ENCODE measurements at places on chromosomes 7 and 10. TPM values are rescaled to one million over a fixed set of nuclear protein-coding genes. Genes with fewer than 3 reads are reported as not detected.

GRCh38 chr10:121788717-121789116, 139.1 kb downstream of the ATE1 start:
- no peak for DNase-seq

DNA sequence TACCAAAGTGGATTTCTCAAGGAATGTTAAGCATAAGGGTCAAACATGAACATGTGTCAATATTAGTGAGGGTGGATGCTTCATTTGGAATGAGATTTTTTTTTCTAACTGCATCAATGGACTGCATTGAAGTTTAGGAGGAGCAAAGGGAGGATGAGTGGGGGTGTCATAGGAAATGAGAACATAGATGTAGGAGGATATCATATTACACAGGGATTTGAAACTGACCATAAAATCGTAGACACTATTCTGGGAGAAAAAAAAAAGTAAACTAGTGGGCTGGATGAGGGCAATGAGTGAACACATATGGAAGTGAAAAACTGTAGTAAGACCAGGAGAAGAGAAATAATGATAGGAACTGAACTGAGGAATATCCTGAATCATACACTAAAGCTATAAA, 109.4 kb downstream of the SEMA3A start:
- DNase-seq: peak; percentile 21

DNA sequence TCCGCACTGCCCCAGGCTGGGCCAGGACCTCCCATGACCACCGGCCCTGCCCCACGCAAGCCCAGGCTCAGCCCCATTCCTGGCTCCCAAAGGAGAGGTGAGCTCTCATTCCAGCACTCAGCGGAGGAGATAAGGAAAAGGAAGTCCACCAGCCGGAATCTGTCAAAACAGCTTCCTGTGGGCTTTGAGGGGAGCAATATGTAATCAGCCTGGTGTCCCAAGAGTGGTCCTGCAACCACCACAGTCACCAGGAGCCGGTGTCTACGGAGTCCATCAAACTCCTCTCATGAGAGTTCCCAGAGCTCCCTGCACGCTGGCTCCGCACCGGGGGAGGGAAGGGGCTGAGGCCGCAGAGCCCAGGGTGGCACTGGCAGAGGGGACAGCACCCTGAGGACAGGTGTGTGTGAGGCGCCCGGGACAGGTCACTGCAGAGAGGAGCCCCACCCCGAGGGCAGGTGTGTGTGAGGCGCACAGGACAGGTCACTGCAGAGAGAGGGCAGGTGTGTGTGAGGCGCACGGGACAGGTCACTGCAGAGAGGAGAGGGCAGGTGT, 57.9 kb downstream of the STK32C start:
- no peak for DNase-seq

DNA sequence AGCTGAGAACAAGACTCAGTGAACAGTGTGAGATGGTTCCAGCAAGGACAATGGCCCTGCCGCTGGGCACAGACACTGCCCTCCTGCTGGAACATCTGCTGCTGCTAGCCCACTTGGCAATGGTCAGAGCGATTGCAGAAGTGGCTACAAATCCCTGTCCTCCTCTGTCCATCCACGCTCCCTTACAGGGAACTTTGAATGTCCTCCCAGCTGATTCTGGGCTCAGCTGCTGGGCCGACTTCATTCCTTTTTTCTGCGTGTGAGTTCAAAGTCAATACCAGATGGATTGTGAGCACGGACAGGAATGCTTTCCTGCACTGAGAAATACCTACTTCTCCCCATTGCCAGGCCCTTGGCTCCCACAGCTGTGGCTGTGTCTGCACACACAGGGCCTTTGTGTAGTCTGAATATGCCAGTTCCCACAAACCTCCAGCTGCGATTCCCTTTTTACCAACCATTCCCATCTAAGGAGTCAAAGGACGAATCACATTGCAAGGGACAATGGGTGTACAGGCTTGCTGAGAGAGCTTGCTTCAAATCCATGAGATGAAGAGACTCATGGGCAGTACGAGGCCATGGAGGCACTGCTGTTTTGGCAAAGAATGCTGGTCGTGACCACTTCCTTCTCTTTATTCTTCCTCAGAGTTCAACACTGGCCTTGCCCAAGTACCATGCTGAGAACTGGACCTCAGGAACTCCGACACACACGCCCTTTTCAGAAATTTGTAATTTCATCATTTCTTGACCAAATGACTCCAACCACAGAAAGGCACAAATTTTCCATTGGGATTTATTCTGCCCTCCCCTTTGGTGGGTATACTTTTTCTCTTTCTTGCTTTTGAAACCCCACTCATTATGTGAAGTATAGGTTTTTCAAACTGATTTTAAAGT, 44.2 kb downstream of the BPGM start:
- no peak for DNase-seq

Gene GLCCI1
- total RNA-seq: 5.1 TPM

Data from endothelial cell of umbilical vein (primary cell).